ENCODE measurements at places on chromosomes 12 and 14. TPM values are rescaled to one million over a fixed set of nuclear protein-coding genes. Genes with fewer than 3 reads are reported as not detected.

The SERPINA9 gene
- 0.80 TPM for polyA plus RNA-seq

The AMHR2 gene
- 0.60 TPM for polyA plus RNA-seq

The GPN3 gene
- polyA plus RNA-seq: 12.6 TPM

The IRF2BPL gene
- polyA plus RNA-seq: 3.0 TPM

The PIK3C2G gene
- not detected for polyA plus RNA-seq

The DGKA gene
- polyA plus RNA-seq: 43.0 TPM

The ATXN7L3B gene
- polyA plus RNA-seq: 13.2 TPM

The CMTM5 gene
- polyA plus RNA-seq: not detected

The KLHL33 gene
- 0.60 TPM for polyA plus RNA-seq

The TAS2R50 gene
- 0.28 TPM for polyA plus RNA-seq

The PLEKHD1 gene
- 0.06 TPM for polyA plus RNA-seq

The MUCL1 gene
- not detected for polyA plus RNA-seq

The GUCY2C gene
- polyA plus RNA-seq: 26.9 TPM

The EXD2 gene
- 1.8 TPM for polyA plus RNA-seq

The FGF6 gene
- not detected for polyA plus RNA-seq

The EIF2S1 gene
- polyA plus RNA-seq: 86.6 TPM

The RDH16 gene
- polyA plus RNA-seq: not detected

The GNPNAT1 gene
- polyA plus RNA-seq: 27.8 TPM

The CFAP54 gene
- 0.07 TPM for polyA plus RNA-seq

The PARPBP gene
- polyA plus RNA-seq: 6.0 TPM

The CLEC9A gene
- polyA plus RNA-seq: not detected

The HRK gene
- 0.38 TPM for polyA plus RNA-seq

The BEST3 gene
- polyA plus RNA-seq: not detected

The SIX4 gene
- polyA plus RNA-seq: not detected

The GPX2 gene
- 1,392 TPM for polyA plus RNA-seq

The LGR5 gene
- polyA plus RNA-seq: 3.4 TPM

The LUM gene
- 88.4 TPM for polyA plus RNA-seq

The DYRK4 gene
- 23.1 TPM for polyA plus RNA-seq

The SLC10A1 gene
- polyA plus RNA-seq: not detected

The TARBP2 gene
- 16.2 TPM for polyA plus RNA-seq

The PELI2 gene
- polyA plus RNA-seq: 5.4 TPM

The GPR162 gene
- 1.8 TPM for polyA plus RNA-seq

Measured in sigmoid colon (tissue), 7 donors.